ENCODE measurements at places on chromosomes 1 and 21.
A peak's percentile ranks its signal among the peaks of the same experiment; 100 is the strongest.

DNA sequence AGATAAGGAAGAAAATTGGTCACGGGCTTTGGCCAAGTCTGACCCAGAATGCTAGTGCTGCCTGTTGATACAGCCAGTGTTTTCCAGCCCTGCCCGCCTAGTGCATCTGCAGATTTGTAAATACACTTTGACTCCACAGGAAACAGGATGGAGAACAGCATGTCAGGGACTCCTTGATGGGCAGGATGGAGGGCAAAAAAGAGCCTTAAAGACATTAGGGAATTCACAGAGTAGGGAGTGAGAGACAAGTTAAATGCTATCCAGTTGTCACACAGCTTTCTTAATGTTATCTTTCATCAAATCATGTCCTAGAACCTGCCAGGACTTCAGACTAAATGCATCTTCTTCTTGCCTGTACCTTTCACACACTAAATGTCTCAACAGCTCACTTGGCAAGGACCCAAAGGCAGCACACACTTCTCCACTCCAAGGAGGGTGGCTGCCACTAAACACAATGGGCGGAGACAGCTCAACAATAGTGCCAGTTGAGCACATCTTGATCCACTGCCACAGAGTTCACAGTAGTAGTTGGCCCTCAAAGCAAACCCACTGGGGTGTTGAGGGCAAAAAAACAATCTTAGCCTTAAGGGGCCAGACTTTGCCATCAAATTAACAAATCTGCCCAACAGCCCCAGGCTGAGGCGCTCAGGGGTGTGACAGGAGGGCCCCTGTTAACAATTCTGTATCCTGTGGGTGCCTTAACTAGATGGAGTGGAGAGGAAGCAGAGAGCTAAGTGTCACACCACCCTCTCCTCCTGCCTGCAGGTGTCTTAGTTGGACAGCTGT lies 2.7 kb downstream of the HIVEP3 start:
- DNase-seq, result no peak

DNA sequence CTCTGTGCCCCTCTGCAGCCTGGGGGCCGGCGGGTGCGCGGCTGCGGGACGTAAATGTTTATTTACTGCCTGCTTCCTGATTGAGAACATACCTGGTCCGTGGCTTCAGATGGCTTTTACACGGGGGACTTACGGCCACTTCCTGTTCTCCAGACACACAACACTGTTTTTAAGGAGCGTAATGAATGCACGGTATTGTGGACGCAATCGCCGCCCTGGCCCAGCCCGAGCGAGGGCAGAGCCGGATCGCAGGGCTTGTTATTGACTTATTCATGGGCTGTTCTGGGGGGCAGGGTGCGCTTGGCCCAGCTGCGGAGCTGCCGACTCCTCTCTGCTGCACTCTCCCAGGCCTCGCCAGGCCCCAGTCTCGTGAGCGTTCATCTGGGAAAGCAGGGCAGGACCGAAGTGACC lies 52.8 kb upstream of the ACTRT2 start:
- DNase-seq, result no peak

DNA sequence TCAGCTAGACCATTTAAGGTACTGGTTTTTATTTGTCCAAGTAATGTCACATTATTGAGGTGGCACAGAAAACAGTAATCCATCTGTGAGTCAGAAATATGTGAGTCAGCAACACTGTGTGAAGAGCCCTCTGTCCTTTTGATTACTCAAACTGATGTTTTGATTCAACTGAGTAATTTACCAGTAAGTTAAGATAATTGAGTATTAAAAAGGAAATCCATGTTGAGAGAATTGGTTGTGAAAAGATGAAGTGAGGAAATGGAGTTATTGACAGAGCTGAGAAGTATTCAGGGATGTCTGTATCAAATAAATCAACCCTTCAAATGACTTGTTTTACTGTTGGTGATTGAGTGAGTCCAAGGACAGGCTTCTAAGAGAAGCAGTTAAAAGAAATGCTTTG lies 302.7 kb upstream of the SGIP1 start:
- no peak for DNase-seq

GRCh38 chr1:175472464-175472863 lies 270.9 kb downstream of the TNR start:
- no peak for DNase-seq

DNA sequence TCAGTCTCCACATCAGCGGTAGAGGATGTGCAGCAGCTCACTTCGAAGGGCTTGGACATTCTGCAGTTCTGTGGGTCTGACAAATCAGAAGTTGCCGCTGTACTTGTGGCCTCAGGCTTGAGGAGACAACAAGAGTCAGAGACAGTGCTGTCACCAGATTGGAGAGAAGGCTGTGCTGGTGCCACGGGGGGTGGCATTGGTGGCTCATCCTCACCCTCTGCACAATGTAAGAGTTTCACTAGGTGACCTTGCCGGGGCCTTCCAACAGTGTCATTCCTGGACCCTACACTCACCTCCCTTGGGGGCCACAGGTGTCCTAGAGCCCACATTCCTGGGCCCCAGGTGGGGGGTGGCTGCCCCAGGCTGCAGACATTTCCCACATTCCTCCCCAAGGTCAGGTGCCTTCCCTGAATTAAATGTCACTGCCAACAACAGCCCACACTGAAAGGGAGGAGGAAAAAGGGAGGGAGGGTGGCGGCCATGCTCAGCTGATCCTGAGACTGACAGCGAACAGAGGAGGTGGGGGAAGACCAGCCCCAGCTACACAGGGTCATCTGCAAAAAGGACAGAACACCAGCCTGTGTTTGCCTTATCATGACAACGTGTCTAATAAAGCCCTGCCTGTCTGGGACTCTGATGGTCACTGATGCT lies 46.4 kb downstream of the TMCC2 start:
- DNase-seq, result no peak

DNA sequence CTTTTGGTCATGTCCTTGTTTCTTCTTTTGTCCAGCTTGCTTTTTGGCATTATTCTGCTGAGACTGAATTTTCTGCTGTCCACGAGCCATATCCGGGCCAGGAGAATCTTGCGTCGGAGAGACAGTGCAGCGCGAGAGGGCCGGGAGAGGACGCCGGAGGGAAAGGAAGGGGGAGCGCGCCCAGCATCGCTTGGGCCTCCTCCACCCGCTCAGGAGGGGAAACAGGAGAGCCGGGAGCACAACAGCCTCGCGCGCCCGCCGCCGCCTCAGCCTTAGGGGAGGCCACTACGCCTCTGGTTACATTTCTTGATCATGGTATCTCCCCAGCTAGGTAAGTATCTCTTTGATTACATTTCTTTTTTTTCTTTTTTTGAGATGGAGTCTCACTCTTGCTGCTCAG lies 7.4 kb upstream of the DEGS1 start:
- DNase-seq, result peak; percentile 62

DNA sequence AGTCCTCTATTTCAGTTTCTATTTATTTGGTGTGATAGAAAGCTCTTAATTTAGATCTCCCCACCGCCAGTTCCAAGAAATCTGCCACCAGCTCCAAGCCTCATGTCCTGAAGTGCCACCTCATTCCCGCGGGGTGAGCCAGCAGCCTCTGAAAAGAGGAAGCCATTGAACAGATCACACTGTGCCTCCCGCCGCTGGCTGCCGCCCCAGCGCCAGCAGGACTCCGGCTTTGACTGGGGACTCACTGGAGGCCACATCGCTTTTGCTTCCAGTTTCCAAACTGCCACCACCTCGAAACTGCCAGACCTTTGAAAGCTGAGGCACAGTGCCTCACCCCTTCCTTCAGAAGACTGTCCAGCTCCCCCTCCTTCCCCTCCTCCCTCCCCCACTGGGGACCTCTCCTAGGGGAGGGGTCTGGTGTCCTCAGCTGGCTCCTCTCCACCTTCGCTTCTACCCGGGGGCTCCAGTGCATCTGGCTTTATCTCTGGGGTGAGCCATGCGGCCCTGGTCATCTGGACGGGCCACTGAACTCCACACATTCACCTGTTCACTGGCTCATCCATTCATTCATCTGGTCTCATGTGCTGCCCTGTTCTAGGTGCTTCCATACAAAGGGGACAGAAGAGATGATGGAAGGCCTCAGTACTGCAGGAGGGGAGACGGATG lies 58.9 kb downstream of the VPS26C start:
- peak; percentile 44 for DNase-seq

- DNase-seq, result no peak
Measured at GRCh38 chr1:205272536-205272935, 44.8 kb downstream of the TMCC2 start.

DNA sequence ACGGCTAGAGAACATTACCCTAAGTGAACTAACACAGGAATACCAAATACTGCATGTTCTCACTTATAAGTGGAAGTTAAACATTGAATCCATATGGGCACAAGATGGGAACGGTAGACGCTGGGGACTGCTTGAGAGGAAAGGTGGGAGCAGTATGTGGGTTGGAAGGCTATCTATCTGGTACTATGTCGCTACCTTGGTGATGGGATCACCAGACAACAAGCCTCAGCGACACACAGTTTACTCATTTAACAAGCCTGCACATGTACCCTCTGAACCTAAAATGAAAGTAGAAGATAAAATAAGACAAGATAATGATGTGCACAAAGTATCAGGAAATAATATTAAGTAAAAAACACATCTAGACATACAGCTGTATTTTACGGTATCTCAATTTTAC lies 819 bp downstream of the PYHIN1 start:
- no peak for DNase-seq

- DNase-seq, result peak; percentile 85
Measured at GRCh38 chr21:45542242-45542666, at the start of gene SLC19A1. SLC19A1 (minus strand) TSS chr21:45542440; CDS start chr21:45537959, 4,481 bp downstream.

DNA sequence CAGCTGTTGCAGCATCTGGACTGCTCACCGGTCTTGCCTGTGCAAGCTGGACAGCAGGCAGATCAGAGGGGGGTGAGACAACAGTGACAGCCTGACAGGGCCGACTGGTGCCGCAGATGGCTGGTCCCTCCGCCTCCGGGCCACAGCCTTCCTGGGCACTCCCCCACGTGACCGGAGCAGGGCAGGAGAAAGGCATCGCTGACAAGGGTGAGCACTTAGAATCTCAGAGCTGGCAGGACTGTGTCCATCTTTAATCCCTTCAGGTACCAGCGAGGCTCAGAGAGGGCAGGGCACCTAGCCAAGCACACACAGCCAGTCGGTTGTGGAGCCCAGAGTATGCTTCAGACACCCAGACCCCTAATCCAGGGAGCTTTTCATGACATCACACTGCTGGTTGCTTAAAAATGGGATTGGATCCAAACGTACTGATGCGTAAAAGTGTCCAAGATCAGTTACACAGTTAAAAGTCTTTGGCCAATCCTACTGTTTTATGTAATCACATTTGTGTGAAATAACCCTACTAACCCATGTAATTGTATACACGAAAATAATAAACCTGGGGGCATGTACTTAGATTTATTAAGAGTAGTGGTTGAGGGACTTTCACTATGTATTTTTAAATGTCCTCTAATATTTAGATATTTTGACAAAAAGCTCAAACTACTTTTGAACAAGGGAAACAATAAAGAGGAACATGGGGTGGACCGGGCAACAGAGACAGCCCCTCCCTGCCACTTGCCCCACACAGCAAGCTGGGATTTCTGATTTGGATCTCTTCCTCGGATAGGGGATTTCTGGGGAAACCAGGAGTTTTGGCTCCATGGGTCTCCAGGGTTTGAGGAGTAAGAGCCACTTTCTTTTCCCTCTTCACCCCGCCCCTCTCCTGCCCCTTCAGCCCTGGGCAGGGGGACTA lies 758 bp upstream of the CNTN2 start:
- DNase-seq, result peak; percentile 57

DNA sequence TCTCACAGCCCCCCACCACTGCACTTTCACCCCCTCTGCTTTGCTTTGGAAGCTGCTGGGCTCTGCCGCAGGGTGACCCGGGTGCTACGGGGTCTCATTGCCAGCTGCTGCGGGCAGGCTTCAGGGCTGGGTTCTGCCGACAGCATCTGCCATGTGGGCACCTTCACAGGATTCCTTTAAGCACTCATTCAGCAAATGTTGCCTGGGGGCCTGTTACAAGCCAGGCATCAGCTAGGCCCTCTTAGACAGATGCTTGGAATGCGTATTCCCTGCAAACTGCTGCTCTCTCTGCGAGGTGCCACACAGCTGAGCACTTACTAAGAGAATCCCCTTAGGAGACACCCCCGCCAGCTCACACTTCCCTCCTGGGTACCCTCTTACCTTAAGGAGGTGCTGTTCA lies 29.2 kb downstream of the COL16A1 start:
- no peak for DNase-seq

- no peak for DNase-seq
Measured at GRCh38 chr1:115507901-115508300, 133.9 kb upstream of the VANGL1 start.

- no peak for DNase-seq
Measured at GRCh38 chr1:188367661-188368060, 1538.9 kb downstream of the PLA2G4A start.

DNA sequence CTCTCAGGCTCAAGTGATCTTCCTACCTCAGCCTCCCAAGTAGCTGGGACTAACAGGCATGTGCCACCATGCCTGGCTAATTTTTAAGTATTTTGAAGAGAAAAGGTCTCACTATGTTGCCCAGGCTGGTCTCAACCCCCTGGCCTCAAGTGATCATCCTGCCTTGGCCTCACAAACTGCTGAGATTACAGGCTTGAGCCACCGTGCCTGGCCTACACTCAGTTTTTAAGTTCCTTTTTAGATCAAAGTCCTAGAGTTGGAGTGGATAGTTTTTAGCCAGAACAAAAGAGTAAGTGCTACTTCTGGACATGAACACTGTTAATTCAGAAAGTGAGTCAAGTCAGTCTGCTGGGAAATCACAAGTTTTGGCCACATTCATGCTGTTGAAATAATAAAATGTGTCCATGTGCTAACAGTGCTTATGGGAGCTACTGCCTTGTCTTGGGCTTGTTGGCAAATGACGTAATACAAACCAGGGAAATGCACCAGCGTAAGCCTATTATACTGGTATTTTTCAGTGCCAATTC lies 84.2 kb downstream of the NDUFS5 start:
- no peak for DNase-seq

- DNase-seq, result no peak
Measured at GRCh38 chr1:219000631-219001030, 173.0 kb upstream of the LYPLAL1 start.

- no peak for DNase-seq
Measured at GRCh38 chr1:227952374-227953021, 4.8 kb upstream of the WNT9A start.

- DNase-seq, result no peak
Measured at GRCh38 chr1:197360068-197360467, 92.0 kb downstream of the CRB1 start.

- no peak for DNase-seq
Measured at GRCh38 chr21:40067751-40068150, 200.5 kb downstream of the PCP4 start.

GRCh38 chr1:178727014-178727895 lies 2.2 kb downstream of the RALGPS2 start:
- DNase-seq, result no peak

- DNase-seq, result no peak
Measured at GRCh38 chr1:143653429-143653802, 318.4 kb downstream of the FAM72C start.

GRCh38 chr1:53629101-53629691 lies 109.8 kb downstream of the GLIS1 start:
- DNase-seq, result peak; percentile 35

GRCh38 chr1:46458846-46459245 lies 30.8 kb upstream of the DMBX1 start:
- DNase-seq, result no peak

All from BE2C (cell line).